ENCODE measurements at places on chromosomes 4 and X.

DNA sequence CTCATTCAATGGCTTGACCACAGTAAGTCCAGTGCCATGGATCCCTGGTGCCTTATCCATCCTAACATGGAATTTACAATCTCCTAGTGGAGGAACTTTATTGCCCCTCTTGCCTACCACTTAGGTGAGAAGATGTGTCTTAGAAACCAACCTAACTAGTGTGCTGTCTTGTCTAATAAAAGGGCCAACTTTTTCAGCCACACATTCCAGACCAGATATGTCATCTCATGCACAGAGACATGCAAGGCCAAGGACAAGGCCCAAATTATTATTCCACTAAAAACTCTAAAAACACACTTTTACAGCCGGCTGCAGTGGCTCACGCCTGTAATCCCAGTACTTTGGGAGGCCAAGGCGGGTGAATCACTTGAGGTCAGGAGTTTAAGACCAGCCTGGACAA lies 10.6 kb upstream of the PRDX4 start:
- no peak for DNase-seq

DNA sequence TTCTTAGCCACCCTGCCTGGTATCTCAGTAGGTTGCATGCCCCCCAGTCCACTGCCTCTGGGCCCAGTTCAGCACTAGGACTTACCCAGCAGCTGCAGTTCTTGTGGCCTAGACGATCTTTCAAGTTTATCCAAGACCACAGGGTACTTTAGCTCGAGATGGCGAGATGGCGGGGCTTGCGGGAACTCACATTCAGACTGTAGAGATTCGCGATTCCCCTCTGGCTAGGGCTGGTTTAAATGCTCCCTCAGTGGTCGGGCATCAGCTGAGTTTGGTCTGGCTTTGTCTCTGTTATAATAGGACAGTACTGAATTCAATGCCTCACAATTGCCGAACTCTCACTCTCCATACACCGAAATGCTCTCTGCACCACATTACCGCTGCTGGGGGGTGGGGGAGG lies 18.4 kb upstream of the RFC1 start:
- DNase-seq = no peak

GRCh38 chrX:153829549-153829798 lies 870 bp downstream of the PDZD4 start:
- DNase-seq = no peak

DNA sequence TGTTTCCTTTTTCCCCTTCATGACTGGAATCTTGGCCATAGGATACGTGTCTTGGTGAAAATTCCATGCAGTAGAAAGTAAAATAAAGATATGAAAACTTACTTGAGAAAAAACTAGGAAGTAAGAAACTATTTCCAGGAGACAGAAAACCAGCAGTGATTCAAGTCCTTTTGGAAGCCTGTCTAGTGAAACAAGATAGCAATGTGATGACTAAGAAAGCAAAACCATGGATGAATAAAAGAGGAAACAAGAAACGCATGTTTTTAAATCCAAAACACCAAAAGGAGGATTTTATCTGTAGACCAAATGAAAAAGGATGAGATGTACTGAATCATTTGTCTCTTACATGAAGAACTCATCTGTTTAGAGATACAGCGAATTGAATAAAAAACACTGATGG lies 1430.0 kb downstream of the ARAP2 start:
- no peak for DNase-seq

DNA sequence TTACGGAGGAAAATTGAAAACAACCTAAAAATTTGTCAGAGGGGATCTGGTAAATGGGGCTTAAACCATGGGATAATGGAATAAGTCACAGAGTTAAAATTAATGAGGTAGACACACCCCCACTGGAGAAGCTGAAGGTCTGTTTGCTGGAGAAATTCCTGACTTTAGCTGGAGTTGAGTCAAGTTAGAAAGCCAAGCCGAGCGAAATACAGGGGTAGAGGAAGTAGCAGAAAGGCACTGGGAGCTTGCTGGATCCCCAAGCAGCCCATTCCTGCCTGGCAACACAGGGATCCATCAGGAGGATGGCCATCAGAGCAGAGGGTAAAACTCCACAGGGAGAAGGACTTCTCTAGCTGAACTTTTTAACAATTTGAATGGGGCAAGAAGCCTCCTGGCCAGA lies 163.8 kb downstream of the ATRX start:
- DNase-seq = no peak

GRCh38 chrX:124250835-124251437 lies 81.5 kb upstream of the TEX13D start:
- no peak for DNase-seq

DNA sequence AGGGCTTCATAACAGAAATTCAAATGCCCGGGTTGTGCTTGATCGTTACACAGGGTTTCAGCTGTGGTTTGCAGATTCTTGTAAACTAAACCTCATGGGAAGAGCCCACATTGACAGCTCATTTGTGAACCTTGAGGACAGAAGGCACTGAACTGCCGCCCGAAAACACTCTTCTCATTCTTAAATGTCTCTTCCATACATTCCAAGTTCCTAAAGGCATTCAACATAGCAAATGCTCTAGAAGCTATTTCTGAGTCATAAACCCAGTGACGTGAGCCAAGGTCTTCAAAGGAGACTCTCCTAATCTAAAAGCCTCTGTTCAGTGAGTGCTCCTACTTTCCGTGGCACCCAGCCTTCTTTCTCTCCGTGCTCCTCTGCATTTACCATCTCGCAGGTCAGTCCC lies 737.8 kb upstream of the FRG1 start:
- DNase-seq = no peak

DNA sequence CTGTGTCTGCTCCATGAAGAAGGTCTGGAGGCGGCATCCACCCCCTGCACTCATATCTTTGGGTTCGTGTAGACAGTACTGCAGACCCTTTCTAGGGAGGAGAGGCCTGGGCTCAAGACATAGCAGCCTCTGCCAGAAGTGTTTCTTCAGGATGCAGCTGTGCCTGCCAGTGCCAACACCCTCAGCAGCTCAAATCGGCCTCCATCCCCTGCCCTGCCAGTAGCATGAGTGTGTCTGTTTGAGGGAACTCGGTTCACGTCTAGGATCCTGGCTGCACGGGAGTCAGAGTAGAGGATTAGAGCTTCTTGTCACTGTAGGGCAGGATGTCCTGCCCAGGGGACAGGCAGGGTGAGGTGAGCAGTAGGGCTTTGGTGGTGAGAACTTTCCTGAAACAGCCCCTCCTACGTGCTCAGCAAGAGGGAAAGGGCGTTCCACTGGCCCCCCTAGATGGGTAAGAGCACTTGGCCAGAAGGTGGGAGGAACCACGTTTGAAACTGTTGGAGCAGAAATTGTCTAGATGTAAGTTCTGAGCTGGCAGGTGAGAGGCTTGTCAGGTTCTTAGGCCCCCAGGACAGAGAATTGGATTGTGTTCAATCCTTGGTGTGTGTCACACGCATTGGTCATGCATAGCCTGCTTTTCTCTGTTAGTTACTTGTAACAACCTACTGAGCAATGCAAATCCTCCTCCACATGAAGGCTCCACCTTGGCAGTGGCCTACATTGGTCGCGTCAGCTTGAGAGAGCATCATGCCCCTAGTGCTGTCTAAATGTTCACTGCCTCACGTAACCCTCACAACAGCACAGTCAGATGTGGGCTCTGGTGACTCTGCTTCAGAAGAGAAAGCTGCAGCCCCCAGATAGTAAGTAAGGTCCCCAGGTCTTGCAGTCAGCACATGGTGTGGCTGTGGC lies 25.8 kb upstream of the FAM193A start:
- DNase-seq = no peak

DNA sequence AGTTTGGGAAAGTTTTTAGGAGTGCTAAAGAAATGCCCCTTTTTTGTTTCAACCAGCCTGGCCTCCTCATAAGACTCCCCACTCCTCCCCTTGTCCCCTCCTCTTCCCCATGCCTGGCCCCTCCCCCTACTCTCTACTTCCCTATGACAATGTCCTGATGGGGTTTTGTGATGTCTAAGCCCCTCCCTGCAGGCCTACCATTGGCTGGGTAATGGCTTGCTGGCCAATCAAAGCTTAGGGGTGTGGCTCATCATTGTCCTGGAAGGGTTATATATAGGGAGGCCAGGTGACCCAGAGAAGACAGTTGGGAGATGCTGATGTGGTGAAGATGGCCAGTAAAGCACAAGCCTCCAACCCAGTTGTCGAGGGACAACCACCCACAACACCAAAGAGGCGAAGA lies 48.2 kb upstream of the PASD1 start:
- DNase-seq = no peak

DNA sequence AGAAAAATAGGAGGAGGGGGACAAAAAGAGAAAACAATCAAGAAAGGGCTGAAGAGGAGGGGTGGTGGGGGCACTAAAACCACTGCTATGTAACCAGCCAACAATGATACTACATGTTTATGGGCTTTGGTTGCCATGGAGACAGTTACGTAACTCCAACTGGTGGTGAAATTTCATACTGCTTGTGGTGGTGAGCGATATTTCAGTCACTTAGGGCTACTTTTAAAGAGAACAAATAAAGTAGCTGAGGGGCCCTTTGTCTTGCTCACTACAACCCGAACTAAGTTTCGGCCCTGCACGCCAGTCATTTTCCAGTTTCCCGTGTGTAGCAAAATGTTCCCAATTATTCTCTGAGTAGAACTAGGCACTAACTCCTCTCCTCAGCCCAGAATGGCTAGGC lies 275.2 kb upstream of the EDA2R start:
- no peak for DNase-seq

DNA sequence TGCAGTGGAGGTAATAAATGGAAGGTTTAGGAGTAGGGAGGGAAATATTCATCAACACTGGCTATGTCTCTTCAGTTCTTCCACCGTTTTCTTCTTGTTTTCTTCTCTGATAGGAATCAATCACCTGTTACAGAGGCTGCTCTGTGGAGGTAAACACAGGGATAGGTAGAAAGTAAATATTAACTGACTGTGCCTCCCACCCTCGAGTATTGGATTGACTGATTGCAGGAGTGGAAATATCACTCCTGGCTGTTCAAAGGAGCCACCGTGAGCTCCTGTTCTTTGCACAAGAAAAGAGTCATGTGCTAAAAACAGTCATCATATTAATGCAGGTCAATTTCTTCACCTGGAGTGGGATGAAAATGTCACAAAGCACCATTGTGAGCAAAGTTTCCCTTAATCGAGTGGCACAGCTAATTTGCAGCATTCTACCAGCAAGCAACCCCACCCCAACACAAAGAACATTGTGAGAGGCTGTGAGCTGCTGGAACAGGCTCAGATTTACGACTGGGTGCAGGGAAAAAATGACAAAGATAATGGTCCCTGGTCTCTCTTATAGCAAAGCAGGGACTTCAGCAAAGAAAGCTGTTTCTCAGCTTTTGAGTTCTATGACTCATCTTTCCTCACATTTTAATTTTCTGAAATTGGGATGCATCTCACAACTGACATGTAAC lies 113.7 kb upstream of the TSPAN5 start:
- no peak for DNase-seq

GRCh38 chr4:81623434-81623833 lies 151.7 kb upstream of the RASGEF1B start:
- DNase-seq = no peak
